ENCODE measurements at places on chromosomes 16 and 17.

GRCh38 chr17:57463103-57463885 lies 207.0 kb downstream of the MSI2 start:
- peak; percentile 74 for DNase-seq

DNA sequence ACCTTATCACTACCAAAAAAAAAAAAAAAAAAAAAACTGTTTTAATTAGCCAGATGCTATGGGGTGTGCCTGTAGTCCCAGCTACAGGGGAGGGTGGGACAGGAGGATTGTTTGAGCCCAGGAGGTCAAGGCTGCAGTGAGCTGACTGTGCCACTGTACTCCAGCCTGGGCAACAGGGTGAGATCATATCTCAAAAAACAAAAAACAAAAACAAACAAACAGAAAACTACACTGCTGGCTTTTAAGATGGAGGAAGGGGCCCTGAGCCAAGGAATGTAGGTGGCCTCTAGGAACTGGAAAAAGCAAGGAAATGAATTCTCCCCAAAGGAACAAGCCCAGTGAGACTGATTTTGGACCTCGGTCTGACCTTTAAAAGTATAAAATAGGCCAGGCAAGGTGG lies 61.4 kb downstream of the BEAN1 start:
- DNase-seq = no peak

DNA sequence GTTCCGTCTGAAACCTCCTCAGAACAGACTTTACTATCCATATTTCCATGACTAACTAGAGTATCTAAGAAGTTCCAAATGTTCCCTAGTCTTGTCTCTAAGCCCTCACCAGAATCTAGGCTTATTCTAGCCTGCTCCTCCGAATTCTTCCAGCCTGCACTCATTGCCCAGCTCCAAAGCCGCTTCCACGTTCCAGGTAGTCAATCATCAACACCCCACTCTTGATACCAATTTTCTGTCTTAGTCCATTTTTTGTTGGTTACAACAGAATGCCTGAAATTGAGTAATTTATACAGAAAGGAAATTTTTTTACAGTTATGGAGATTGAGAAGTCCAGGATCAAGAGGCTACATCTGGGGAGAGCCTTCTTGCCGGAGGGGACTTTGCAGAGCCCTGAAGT lies 21.1 kb downstream of the SLC38A8 start:
- DNase-seq = no peak

- no peak for DNase-seq
Measured at GRCh38 chr17:70313086-70313852, 143.9 kb downstream of the KCNJ2 start.

DNA sequence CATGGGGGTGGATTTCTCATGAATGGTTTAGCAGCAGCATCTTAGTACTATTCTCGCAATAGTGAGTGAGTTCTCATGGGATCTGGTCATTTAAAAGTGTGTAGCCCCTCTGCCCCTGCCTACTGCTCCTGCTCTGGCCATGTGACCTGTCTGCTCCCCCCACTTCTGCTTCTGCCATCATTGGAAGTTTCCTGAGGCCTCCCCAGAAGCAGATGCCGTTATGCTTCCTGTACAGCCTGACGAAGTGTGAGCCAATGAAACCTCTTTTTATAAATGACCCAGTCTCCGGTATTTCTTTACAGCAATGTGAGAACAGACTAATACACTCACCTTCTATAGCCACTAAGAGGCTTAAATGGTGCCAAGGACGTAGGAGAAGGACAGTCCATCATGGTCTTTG lies 51.5 kb downstream of the NOL11 start:
- no peak for DNase-seq

Measured in activated CD4-positive, alpha-beta T cell treated with anti-CD3 and anti-CD28 coated beads for 24 hours (primary cell).